Uterus (tissue), 4 donors: ENCODE measurements at places on chromosomes 1 and 21. TPM values are rescaled to one million over a fixed set of nuclear protein-coding genes. Genes with fewer than 3 reads are reported as not detected.

The UCK2 gene
- 34.1 TPM for total RNA-seq

- no peaks in the 10 kb centered on the region for H3K27me3 ChIP-seq
- DNase-seq = no peak
- peaks cover 9% of the 10 kb centered on the region for H3K4me1 ChIP-seq
- H3K36me3 ChIP-seq = no peaks in the 10 kb centered on the region
- H3K27ac ChIP-seq = peak overlapping the region; percentile 74
Observed at GRCh38 chr1:91798740-91799139, 87.2 kb downstream of the TGFBR3 start.

DNA sequence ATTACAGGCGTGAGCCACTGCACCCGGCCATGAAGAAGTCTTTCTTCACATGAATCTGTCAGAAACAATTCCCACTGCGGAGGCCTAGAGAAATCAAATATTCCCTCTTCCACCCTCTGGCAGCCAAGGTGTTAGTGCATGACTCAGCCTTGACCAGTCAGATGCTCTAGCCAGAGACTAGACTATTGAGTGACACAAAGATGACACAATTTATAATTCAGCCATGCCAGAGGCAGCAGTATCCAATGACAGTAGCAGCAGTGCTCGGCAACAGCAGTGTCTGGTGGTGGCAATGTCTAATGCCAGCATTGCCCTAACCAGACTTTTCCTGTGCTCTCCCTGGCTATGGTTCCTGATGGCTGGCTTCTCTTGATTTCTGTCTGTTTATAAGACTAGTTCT, 8.7 kb downstream of the CTXND2 start:
- no peak overlapping the region for H3K27ac ChIP-seq
- no peaks in the 10 kb centered on the region for H3K4me1 ChIP-seq
- no peaks in the 10 kb centered on the region for H3K36me3 ChIP-seq
- no peak overlapping the region for H3K4me3 ChIP-seq
- no peak for DNase-seq

DNA sequence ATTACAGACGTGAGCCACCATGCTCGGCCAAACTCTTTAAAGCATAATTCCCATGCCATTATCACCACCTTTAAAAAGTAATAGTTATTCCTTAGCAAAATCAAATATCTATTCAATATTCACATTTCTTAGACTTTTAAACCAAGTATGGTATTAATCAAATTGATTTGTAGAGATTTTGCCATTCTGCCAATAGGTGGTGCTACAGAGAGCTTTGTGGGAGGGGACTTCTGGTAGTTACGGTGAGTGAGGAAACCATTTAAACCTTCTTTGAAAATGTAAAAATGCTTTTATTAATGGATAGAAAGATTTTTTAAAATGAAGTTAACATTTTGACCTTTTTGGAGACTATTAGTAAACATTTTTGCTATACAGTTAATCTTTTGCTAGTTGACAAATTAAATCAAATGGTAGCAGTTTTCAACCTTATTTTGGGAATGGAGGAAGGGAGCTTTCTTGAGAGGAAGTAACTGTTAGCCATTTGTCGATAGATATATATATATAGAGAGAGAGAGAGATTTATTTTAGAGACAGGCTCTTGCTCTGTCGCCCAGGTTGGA, 19.3 kb downstream of the IARS2 start:
- H3K4me3 ChIP-seq = no peak overlapping the region
- no peaks in the 10 kb centered on the region for H3K36me3 ChIP-seq
- H3K27ac ChIP-seq = no peak overlapping the region
- H3K27me3 ChIP-seq = no peaks in the 10 kb centered on the region
- no peaks in the 10 kb centered on the region for H3K4me1 ChIP-seq

The FAM3B gene
- not detected for total RNA-seq

- H3K4me3 ChIP-seq = no peak overlapping the region
- H3K4me1 ChIP-seq = no peaks in the 10 kb centered on the region
- no peaks in the 10 kb centered on the region for H3K36me3 ChIP-seq
- no peak for DNase-seq
- no peaks in the 10 kb centered on the region for H3K27me3 ChIP-seq
- H3K27ac ChIP-seq = no peak overlapping the region
Observed at GRCh38 chr1:37458551-37458950, 15.8 kb upstream of the ZC3H12A start.

DNA sequence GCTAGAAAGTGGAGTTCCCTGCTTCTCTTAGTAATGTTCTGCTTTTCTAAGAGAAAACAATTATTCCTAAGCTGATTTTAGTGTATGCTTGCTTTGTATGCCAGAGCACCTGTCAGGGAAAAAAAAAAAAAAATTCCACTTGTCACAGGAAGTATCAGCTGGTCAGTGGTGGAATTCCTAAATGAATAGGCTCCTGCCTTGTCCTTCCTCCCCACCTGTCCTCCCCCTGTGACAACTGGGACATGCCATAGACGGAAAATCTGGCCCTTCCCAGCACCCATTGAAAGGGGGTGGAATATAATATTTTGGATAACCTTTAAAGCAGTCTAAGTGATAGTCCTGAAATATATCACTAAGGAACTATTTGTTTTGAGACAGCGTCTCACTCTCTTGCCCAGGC, 10.8 kb downstream of the FNDC5 start:
- H3K27me3 ChIP-seq = no peaks in the 10 kb centered on the region
- H3K4me3 ChIP-seq = no peak overlapping the region
- H3K36me3 ChIP-seq = no peaks in the 10 kb centered on the region
- H3K27ac ChIP-seq = no peak overlapping the region

DNA sequence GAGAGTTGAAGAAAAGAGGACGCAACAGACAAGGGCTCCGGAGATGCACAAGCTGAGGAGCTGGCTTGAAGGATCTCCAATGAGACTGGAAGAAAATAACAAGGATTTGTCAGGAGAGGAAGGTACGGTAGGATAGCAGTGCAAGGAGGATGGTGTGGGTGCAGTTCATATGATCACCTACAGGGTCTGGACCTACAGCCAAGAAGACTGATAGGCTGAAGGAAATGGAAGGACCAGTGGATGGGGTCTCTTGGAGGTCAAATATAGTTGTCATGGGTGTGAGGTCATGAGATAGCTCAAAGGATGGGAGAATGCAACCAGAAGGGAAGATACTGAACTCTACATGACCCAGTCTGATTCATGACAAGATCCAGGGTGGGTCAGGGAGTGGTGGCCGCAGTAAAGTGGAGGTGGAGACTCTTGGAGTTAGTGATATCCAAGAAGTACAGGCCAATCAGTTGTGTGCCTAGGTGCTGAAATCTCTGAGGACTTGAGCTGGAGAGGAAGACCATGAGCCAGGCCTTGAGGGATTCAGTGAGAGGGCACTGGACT, 15.3 kb upstream of the KANK4 start:
- H3K36me3 ChIP-seq = no peaks in the 10 kb centered on the region
- H3K4me1 ChIP-seq = peaks cover 4% of the 10 kb centered on the region
- H3K27ac ChIP-seq = no peak overlapping the region
- no peaks in the 10 kb centered on the region for H3K27me3 ChIP-seq
- no peak for DNase-seq
- H3K4me3 ChIP-seq = no peak overlapping the region

- H3K27ac ChIP-seq = no peak overlapping the region
- no peaks in the 10 kb centered on the region for H3K4me1 ChIP-seq
- DNase-seq = no peak
- no peaks in the 10 kb centered on the region for H3K36me3 ChIP-seq
- H3K4me3 ChIP-seq = no peak overlapping the region
- H3K27me3 ChIP-seq = no peaks in the 10 kb centered on the region
Observed at GRCh38 chr1:198480876-198481275, 59.6 kb downstream of the ATP6V1G3 start.

GRCh38 chr21:39555911-39556590, 56.7 kb upstream of the B3GALT5 start:
- no peaks in the 10 kb centered on the region for H3K4me1 ChIP-seq
- no peaks in the 10 kb centered on the region for H3K27me3 ChIP-seq
- H3K36me3 ChIP-seq = no peaks in the 10 kb centered on the region
- H3K27ac ChIP-seq = no peak overlapping the region
- DNase-seq = no peak
- H3K4me3 ChIP-seq = no peak overlapping the region

DNA sequence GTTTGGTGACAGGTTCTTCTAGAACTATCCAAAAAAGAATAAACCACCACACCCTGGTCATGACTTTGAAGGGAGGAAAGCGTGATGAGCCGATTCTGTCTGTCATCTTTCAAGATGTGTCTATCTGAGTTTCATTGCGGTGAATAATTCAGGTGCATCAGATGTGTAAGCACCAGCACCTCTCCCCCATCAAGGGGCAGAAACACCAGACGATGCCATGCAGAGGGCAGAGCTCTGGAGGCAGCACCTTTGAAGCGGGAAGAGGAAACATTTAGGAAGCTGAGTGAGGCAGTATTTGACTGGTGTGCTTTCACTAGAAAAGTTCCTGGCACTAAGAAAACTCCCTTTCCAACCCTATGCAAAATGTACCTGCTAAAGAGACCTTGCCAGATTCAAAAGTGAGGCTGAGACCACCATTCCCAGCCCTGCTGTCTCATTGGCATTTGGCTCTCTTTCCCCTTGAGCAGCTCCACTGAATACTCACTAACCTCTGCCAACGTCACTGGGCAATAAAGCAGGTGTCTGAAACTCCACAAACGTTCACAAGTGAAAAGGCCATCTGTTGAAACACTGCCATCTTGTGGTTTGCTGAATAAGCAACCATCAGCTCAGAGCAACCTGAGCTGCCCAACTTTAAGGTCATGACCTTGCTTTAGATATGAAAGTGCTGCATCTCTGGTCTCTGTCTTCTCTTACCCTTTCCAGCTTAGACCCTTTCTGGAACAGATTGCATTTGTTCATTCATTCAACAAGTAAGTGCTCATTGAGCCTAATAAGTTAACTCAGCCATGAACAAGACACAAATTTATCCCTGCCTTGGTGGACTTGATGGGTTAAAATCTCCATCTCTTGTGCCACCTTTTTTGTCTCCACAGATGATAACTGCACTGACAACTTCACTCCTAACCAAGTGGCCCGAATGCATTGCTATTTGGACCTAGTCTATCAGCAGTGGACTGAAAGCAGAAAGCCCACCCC, 228.6 kb downstream of the PAPPA2 start:
- H3K36me3 ChIP-seq = no peaks in the 10 kb centered on the region
- no peak for DNase-seq
- H3K4me1 ChIP-seq = no peaks in the 10 kb centered on the region
- no peaks in the 10 kb centered on the region for H3K27me3 ChIP-seq
- H3K27ac ChIP-seq = no peak overlapping the region

- H3K27me3 ChIP-seq = no peaks in the 10 kb centered on the region
- H3K27ac ChIP-seq = no peak overlapping the region
- no peaks in the 10 kb centered on the region for H3K4me1 ChIP-seq
- DNase-seq = no peak
- H3K36me3 ChIP-seq = no peaks in the 10 kb centered on the region
Observed at GRCh38 chr21:29389136-29389535, 90.4 kb downstream of the BACH1 start.

DNA sequence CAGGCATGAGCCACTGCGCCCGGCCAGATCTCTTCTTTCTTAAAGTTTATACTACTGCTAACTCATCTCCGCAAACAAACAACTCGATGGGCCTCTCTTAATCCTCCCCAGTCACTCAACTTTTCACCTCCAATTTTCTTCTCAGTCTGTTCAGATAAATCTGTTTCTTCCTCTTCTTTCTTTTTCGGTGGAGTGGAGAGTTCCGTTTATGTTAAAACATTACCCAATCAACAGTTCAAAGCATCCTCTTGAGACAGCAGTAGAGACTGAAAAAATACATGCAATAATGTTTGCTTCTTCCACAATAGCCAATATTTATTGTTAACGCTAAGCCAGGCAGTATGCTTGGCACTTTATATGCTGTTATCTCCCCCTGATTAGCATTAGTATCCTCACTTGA, 1.4 kb upstream of the ANKRD13C start:
- no peaks in the 10 kb centered on the region for H3K27me3 ChIP-seq
- no peaks in the 10 kb centered on the region for H3K36me3 ChIP-seq
- no peaks in the 10 kb centered on the region for H3K4me1 ChIP-seq

The SH3BGR gene
- total RNA-seq = 8.1 TPM

DNA sequence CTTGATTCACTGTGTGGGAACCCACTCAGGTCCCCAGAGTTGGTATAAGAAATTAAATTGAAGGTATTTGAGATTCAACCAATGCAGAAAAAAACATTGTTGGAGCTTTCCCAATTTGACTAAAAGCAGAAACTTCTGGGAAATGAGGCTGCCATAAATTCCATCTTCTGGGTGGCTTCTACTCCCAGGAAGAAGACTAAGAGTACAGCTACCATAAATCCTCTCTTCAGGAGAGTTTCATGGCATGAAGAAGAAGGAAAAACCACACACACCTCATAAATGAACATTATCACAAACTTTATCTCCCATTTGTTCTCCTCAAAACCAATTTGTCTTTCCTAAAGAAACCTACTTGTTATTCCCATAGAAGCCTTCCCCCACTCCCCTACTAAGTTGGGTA, 283.9 kb downstream of the DPYD start:
- no peak for DNase-seq
- no peaks in the 10 kb centered on the region for H3K27me3 ChIP-seq
- H3K4me1 ChIP-seq = no peaks in the 10 kb centered on the region
- no peaks in the 10 kb centered on the region for H3K36me3 ChIP-seq

The RORC gene
- total RNA-seq = 0.51 TPM

- no peaks in the 10 kb centered on the region for H3K36me3 ChIP-seq
- H3K27me3 ChIP-seq = no peaks in the 10 kb centered on the region
- H3K4me1 ChIP-seq = no peaks in the 10 kb centered on the region
- no peak overlapping the region for H3K27ac ChIP-seq
- DNase-seq = no peak
Observed at GRCh38 chr1:113242481-113242880, 147.8 kb upstream of the MAGI3 start.

DNA sequence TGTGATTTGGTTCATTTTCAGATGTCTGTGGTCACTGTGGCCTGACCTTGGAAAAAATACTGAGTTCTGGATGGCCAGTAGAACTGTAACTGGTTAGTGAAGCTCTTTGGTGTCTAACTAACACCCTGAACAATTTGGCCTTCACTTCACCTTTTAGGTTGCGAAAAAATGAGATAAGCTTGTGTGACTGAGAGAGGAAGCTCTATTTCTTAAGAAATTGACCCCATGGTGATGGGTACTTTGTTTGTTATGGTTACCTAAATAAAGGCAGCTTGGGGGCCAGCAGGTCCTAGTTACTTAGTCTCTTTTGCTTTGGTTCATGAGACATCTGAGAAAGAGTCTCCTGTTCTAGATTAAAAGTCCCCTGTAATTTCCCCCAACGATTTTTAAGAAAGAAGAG, 181.6 kb downstream of the ZNF326 start:
- no peaks in the 10 kb centered on the region for H3K4me1 ChIP-seq
- H3K36me3 ChIP-seq = no peaks in the 10 kb centered on the region
- DNase-seq = no peak

The VWA5B1 gene
- total RNA-seq = not detected
